ENCODE measurements at places on chromosomes 12 and 14. TPM values are rescaled to one million over a fixed set of nuclear protein-coding genes. Genes with fewer than 3 reads are reported as not detected.

DNA sequence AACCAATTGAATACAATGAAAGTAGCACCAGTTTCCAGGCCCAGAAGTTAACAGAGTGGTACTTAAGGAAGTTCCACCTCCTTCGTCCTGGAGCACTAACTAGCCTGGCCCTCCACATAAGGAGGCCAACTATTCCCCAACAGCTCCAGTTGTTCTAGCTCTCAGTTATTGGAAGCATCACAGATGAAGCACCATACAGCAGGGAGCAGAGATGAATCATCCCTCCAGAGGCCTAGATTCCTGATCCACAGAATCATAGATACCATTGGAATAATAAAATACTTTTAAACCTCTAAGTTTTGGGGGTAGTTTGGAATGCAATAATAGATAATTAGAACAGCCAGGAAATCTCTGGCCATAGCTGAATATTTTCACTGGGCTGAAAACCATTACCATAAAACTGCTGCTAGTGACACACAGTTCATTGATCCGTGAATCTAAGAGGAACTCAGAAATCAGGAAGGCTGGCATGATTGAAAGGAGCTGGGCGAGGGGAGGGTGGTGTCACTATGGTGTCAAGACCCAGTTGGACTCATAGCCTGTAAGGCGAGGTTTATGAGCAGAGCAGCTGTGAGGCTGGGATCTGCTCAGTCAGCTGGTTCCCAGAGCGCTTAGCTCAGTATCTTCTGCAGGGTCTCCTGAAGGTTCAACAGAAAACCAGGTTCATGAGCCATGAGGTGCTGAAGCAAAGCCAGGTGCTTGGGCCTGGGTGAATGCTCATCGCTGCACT lies 371.4 kb upstream of the TMTC1 start:
- DNase-seq: no peak
- peaks cover 8% of the 10 kb centered on the region for H3K36me3 ChIP-seq
- H3K27ac ChIP-seq: no peak overlapping the region
- no peak overlapping the region for H3K4me3 ChIP-seq
- no peaks in the 10 kb centered on the region for H3K27me3 ChIP-seq

Gene OR4Q3
- polyA plus RNA-seq: not detected

Gene RILPL2
- 4.7 TPM for polyA plus RNA-seq

Gene PTPN6
- polyA plus RNA-seq: 532 TPM

Gene RD3L
- polyA plus RNA-seq: not detected

DNA sequence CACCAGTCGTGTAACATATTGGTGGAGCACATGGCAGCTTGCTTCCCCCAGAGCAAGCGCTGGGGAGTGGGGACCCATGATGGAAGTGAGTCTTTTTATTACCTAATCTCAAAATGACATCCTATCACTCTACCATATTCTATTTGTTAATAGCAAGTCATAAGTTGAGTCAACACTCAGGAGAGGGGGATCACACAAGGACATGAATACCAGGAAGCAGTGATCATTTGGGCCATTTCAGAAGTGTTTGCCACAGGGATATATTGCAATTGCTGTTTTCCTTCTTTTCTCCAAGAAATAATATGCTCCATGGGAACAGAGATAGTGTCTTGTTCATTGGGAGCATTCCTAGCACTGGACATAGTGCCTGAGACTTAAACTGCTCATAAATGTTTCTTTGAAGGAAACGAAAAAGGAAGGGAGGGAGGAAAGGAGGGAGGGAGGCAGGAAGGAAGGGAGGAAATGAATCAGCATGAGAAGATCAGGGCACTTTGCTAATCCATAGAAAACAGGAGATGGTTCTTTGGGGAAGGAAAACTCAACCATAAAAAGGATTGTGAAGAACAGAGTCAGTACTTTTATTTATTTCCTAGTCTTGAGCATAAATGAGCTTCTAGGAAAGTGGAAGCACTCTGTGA lies 39.2 kb upstream of the EEA1 start:
- DNase-seq: no peak
- H3K4me3 ChIP-seq: no peak overlapping the region
- H3K4me1 ChIP-seq: peaks cover 44% of the 10 kb centered on the region

DNA sequence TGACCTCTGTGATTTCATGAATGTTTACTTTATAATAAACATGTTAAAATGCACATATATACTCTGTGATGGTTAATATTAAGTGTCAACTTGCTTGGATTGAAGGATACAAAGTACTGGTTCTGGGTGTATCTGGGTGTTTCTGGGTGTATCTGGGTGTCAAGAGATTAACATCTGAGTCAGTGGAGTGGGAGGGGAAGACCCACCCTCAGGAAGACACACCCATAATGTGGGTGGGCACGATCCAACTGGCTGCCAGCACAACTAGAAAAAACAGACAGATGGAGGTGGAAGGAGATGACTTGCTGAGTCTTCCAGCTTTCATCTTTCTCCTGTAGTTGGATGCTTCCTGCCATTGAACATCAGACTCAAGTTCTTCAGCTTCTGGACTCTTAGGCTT lies 11.9 kb downstream of the NUP37 start:
- H3K4me1 ChIP-seq: peaks cover 5% of the 10 kb centered on the region
- H3K27ac ChIP-seq: no peak overlapping the region
- peaks cover 53% of the 10 kb centered on the region for H3K36me3 ChIP-seq
- H3K27me3 ChIP-seq: no peaks in the 10 kb centered on the region
- no peak overlapping the region for H3K4me3 ChIP-seq
- no peak for DNase-seq

- no peak for DNase-seq
- H3K27me3 ChIP-seq: no peaks in the 10 kb centered on the region
- no peaks in the 10 kb centered on the region for H3K36me3 ChIP-seq
- H3K27ac ChIP-seq: no peak overlapping the region
- H3K4me3 ChIP-seq: no peak overlapping the region
- no peaks in the 10 kb centered on the region for H3K4me1 ChIP-seq
Observed at GRCh38 chr14:100988011-100988410, 84.5 kb upstream of the RTL1 start.

- no peak overlapping the region for H3K4me3 ChIP-seq
- no peak for DNase-seq
- H3K4me1 ChIP-seq: no peaks in the 10 kb centered on the region
- H3K36me3 ChIP-seq: no peaks in the 10 kb centered on the region
Observed at GRCh38 chr14:38243696-38244240, 12.1 kb downstream of the CLEC14A start.

GRCh38 chr12:66491853-66492252 lies 187.0 kb downstream of the GRIP1 start:
- DNase-seq: no peak
- H3K4me1 ChIP-seq: no peaks in the 10 kb centered on the region
- no peak overlapping the region for H3K4me3 ChIP-seq
- peaks cover 17% of the 10 kb centered on the region for H3K27me3 ChIP-seq

- DNase-seq: peak; percentile 40
- no peaks in the 10 kb centered on the region for H3K36me3 ChIP-seq
- H3K4me1 ChIP-seq: peaks cover 26% of the 10 kb centered on the region
Observed at GRCh38 chr14:51093371-51094281, 1.3 kb downstream of the TRIM9 start.

Gene ABCB9
- polyA plus RNA-seq: 0.31 TPM

DNA sequence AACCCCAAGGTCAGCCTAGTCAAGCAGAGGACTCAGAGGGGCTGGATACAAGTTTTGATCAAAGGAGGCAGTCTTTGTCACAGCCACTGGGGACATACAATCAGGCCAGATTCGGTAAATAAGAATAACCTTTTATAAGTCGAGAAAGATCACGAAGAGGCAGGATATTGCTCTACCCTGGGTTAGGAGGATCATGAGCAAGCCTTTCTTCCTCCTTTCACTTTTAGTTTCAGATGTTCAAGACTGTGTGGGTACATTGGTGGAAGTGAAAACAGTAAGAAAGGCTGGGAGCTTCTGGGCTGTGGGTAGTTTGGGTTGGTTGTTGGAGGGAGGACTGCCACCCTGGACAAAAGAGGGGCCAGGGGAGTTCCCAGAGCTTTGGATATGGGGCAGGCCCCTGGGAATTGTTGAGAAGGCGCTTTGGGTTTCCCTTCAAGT lies 127.7 kb downstream of the SNAPC1 start:
- no peaks in the 10 kb centered on the region for H3K27me3 ChIP-seq
- no peaks in the 10 kb centered on the region for H3K36me3 ChIP-seq
- H3K4me1 ChIP-seq: peaks cover 59% of the 10 kb centered on the region
- peak; percentile 79 for DNase-seq
- peak overlapping the region; percentile 87 for H3K27ac ChIP-seq

Gene MUCL1
- not detected for polyA plus RNA-seq

DNA sequence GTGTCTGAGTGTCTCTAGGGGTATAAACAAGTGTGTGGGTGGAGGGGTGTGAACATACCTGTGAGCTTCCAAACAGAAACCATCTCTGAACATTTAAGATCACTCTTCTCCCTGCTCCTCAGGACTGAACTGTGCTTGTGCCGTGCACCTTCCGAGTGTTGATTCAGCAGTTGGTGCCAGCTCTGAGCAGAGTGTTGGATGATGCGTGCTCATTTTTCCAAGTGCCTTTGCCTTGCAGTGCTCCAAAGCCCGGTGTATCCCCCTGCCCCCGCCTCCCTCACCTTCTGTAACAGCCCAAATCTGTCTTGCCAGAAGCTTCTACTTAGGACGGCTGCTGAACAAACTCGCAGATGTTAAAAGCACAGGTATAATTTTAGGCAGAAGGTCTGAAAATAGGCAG lies 4.4 kb downstream of the WSCD2 start:
- no peak overlapping the region for H3K27ac ChIP-seq
- H3K4me3 ChIP-seq: no peak overlapping the region
- peaks cover 48% of the 10 kb centered on the region for H3K27me3 ChIP-seq
- DNase-seq: no peak

DNA sequence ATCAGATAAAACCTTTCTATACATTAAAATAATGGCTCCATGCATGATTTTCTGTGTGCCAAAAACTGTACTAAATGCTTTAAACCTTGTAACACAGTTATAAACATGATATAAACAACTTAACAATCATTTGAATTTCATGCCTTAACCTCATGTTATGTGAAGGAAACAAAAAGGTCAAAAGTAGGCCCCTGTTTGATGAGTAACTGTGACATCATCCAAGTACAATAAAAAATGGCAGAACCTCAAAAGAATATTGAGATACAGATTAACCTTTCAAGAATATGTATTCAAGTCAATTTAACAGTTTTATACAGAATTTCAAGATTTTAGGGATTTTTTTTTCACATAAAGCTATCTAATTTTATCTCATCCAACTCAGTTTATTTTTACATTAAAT lies 310.7 kb upstream of the DCN start:
- no peak overlapping the region for H3K27ac ChIP-seq
- no peaks in the 10 kb centered on the region for H3K4me1 ChIP-seq
- H3K36me3 ChIP-seq: no peaks in the 10 kb centered on the region
- no peak for DNase-seq

Gene ZFYVE26
- 1.4 TPM for polyA plus RNA-seq

DNA sequence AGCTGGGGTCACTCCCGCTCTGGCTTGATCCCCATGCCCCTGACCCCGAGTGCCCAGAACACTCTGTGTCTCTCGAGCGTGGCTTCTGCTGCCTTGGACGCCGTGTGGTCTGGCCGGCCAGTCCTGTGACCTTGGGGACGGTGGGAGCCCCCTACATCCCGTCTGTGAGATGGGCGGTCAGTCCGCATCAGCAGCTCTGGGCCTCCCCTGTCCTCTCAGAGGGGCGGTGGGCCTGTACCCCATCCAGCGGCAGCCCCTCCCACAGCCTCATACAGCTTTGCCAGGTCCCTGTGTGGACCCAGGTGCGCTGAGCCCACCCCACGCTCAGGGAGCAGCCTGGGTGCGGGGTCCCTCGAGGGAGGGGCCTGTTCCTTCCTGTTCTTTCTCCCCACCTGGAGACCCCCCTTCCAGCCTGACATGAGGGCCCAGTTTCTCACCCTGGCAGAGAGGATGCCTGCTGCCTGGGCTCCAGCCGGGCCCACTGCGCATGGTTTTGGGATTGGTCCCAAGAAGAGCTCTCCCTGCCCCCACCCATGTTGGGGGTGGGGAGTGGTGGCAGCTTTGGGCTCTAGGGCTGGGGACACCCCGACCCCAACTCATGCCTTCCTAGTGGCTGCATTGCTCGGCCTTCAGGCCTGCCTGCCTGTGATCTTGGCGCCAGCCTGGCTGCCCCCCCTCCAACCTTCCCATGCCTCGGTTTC lies 1.5 kb downstream of the MTA1 start:
- H3K4me3 ChIP-seq: peak overlapping the region; percentile 84
- H3K27me3 ChIP-seq: no peaks in the 10 kb centered on the region
- H3K4me1 ChIP-seq: peaks cover 37% of the 10 kb centered on the region
- no peaks in the 10 kb centered on the region for H3K36me3 ChIP-seq
- H3K27ac ChIP-seq: peak overlapping the region; percentile 88

GRCh38 chr12:85573635-85574214 lies 262.5 kb downstream of the RASSF9 start:
- H3K4me1 ChIP-seq: no peaks in the 10 kb centered on the region
- H3K27ac ChIP-seq: no peak overlapping the region
- no peak overlapping the region for H3K4me3 ChIP-seq
- H3K36me3 ChIP-seq: no peaks in the 10 kb centered on the region

DNA sequence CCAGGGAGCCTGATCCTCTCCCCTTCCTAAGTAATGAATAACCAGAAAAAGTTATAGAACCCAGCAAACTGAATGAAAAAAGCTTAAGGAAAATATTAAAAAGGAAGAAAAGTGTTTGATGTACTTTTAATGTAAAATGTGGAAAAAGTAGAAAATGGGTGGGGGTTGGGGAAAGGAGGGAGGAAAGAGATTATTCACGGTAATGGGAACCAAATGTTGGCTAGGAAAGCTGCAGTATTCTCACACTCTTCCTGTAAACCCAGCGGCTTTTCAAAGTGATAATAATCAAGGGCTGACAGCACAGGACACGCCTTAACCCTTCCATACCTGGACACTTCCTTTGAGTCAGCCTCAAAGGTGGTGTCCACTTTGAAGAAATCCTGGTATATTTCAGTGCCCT lies 139.2 kb downstream of the TGFB3 start:
- H3K4me3 ChIP-seq: no peak overlapping the region
- no peaks in the 10 kb centered on the region for H3K27me3 ChIP-seq
- peaks cover 11% of the 10 kb centered on the region for H3K36me3 ChIP-seq
- no peaks in the 10 kb centered on the region for H3K4me1 ChIP-seq
- H3K27ac ChIP-seq: no peak overlapping the region

DNA sequence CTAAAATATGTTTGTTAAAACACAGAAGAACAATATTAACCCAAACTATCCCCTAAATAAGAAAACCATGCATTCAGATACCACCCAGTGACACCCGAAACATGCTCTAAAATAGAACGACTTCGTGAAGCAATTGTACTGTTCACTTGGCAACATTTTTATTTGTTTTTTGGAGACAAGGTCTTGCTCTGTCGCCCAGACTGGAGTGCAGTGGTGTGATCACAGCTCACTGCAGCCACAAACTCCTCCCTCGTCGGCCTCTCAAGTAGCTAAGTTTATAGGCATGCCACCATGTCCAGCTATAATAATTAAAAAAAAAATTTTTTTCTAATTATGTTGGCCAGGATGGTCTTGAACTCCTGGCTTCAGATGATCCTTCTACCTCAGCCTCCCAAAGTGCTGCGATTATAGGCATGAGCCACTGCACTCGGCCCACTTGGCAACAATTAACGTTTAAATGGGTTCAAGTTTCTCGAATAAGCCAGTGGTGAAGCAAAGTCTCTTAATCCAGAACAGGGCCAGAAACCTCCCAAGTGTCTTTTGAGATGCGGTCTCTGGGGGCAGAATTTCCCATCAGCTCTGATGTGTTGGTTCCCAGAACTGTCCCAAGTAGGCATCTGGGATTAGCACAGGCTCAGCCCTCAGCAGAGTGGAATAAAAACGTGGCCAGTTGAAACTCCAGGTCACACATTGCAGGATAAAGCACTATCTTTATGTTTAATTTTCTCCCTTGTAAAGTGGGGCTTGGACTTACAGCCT lies 74.5 kb downstream of the TMCC3 start:
- H3K4me1 ChIP-seq: no peaks in the 10 kb centered on the region
- no peak for DNase-seq
- no peak overlapping the region for H3K27ac ChIP-seq
- peaks cover 26% of the 10 kb centered on the region for H3K36me3 ChIP-seq
- no peaks in the 10 kb centered on the region for H3K27me3 ChIP-seq

Gene CAPZA3
- polyA plus RNA-seq: not detected
